Stimulated activated naive CD4-positive, alpha-beta T cell treated with Interleukin-2 at 50 U/mL for 16 hours (primary cell): ENCODE measurements at places on chromosomes 4 and X.

GRCh38 chr4:177547985-177548384 lies 105.7 kb upstream of the AGA start:
- no peak for DNase-seq

DNA sequence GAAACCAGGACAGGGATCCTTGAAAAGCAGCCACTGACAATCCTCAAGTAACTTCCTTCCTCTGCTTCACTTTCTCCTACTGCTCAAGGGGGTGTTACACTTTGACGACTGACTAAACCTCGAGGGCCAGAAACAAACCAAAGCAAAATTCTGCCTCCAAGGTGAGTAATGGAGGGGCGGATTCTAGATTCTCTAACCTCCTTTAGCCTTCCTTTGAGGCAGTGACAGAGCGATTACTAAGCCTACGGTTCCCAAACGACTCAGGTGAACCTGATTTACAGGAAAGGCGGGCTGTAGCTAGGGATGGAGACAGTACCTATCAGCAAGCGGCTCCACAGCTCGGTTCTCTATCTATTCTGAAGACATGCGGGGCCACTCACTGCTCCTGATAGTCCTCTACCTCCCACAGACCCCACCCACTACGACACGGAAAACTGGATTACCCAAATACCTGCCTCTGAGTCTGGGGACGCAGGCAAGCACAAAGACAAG lies 487 bp downstream of the TBCK start:
- peak; percentile 56 for DNase-seq

GRCh38 chrX:3780564-3780963 lies 67.1 kb upstream of the PRKX start:
- no peak for DNase-seq

- no peak for DNase-seq
Measured at GRCh38 chr4:6372649-6373525, 99.5 kb downstream of the PPP2R2C start.

- no peak for DNase-seq
Measured at GRCh38 chr4:57504139-57504538, 394.0 kb upstream of the IGFBP7 start.

- no peak for DNase-seq
Measured at GRCh38 chr4:7831858-7832730, 107.6 kb downstream of the AFAP1 start.

DNA sequence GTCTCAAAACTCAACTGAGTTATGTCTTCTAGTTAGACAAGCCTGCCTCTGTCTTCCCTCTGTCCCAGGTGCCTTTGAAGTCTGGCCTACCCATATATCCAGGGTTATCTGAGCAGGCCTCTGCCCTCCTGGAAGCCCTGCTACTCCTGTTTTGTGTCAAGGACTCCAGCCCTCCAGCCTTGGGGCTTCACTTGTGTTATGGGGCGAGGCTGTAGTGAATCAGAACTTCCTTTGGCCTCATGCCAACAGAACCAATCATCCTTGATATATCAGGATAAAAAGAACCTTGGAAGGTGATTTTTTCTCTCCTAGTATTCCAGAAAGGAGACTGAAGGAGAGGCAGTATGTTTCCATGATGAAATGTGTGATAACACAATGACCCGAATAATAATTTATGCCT lies 8.9 kb upstream of the ADGRG4 start:
- no peak for DNase-seq

DNA sequence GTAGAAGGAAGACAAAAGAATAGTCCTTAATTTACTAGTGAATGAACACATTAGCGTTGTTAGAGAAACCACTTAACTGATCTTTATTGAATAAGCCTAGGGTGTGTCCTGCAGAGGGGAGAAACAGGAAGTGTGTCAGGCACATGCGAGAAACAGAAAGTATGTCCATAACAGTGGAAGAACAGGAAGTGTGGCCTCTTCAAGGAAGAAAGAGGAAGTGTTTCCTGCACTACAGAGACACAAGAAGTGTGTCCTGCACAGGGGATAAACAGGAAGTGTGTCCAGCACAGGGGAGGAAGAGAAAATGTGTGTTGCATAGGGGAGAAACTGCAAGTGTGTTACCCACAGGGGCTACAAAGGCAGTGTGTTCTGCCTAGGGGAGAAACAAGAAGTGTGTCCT lies 539.6 kb upstream of the PRKX start:
- no peak for DNase-seq

DNA sequence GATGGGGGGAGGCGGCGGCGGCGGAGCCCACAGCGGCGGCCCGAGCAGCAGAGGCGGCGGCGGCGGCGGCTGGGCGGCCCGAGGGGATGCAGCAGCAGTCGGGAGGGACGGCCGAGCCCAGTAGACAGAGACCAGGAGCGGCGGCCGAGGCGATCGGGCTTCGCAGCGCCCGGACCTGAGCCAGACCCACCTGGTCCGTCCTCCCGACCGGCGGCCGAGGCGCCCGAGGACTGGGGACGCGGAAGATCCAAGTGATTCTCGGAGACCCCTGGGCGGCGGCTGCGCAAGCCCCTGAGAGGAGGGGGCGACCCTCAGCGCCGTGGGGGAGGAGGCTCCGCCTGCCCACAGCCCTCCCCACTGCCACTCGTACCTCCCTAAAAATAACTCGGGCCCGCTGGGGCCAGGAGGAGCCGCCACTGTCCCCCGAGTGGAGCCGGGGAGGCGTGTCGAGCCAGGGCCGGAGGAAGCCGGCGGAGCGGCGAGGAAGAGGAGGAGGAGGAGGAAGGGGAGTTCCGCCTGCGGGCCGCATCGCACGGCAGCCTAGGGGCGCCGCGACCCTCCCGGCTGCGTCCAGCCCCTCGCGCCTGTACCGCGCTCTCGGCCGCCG lies 608 bp downstream of the RAPGEF2 start:
- DNase-seq = peak; percentile 42

GRCh38 chr4:3342182-3342854 lies 49.5 kb downstream of the RGS12 start:
- no peak for DNase-seq

DNA sequence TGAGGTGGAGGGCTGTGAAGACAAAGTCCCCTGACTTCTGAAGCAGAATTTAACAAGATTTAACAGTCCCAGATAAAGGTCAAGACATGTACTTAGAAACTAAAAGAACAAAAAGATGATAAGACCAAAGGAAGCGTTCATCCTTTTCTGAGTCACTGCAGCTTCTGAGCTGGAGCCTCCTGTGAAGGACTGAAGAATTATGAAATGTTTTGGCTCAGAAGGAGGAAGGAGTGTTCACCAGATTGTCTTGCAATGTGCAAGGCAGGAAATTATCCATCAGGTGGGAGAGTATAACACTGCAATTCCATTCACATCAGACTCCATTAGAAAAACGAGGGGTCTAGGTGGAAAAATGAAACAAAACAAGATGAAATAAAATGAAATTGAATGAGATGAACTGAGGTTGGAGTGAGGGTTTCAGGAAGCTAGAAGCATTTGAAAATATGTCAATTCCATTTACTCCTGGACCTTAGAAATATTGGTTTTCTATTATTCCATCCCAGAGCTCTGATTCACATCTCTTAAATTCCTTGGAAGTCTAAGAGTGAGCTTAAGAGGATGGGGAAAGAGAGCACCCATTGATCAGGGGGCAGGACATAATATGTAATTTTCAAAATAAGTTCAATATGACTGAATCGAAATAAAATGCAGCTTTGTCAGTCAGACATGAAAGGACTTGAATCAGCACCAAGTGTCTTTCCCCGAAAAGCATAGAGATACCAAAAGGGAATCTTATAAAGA lies 186.1 kb upstream of the LNX1 start:
- no peak for DNase-seq

- DNase-seq = no peak
Measured at GRCh38 chr4:81032771-81033684, 2.5 kb downstream of the BMP3 start.

DNA sequence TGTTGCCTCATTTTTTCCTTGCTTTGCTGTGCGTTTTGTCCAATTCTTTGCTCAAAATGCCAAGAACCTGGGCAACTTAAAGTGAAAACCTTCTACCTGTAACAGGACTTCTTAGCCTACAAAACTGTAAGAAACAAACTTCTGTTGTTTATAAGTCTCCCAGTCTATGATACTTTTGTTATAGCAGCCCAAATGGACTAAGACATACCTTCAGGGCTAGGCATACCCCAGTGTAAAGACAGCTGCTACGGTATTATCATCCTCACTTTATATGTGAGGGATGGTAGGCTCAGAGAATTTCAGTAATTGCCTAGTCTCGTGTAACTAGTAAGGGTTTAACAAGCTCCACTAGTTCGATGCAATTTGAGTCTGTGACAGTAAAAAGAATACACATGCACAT lies 6.0 kb upstream of the OPHN1 start:
- no peak for DNase-seq

DNA sequence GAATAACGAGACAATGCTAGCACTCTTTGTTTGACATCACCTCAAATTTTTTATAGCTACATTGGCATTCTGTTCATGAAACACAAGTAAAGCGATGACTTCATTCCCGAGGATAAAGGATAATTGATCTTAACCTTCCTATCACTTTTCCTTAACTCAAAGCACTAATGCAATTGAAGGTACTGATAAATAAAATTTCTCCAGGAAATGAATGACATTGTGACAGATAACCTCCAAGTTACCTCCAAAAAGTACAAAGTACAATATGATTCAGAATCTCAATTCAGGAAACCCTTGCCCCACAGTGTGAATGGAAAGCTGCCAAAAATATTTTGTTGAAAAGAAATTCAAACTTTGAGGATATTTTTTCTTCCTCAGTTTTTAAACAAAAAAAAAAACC lies 1.8 kb downstream of the PRSS12 start:
- DNase-seq = no peak

DNA sequence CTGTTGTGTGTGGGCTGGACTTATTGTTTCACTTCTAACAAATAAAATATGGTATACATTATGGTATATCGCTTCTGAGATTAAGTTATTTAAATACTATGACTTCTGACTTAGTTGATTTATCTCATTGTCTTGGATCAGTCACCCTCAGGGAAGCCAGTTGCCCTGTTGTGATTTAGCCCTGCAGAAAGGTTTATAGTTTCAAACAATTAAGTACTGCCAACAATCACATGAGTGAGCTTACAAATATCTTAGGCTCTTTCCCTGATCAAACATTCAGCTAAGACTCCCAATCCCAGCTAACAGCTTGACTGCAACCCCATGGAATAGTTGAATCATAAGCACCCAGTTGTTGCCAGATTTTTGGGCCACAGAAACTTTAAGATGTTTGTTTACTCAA lies 85.4 kb downstream of the MAGEC1 start:
- no peak for DNase-seq

- no peak for DNase-seq
Measured at GRCh38 chr4:61245069-61245714, 45.1 kb downstream of the ADGRL3 start.

GRCh38 chrX:129695535-129695934 lies 40.8 kb upstream of the APLN start:
- DNase-seq = no peak

- no peak for DNase-seq
Measured at GRCh38 chr4:31169846-31170245, 449.7 kb downstream of the PCDH7 start.

DNA sequence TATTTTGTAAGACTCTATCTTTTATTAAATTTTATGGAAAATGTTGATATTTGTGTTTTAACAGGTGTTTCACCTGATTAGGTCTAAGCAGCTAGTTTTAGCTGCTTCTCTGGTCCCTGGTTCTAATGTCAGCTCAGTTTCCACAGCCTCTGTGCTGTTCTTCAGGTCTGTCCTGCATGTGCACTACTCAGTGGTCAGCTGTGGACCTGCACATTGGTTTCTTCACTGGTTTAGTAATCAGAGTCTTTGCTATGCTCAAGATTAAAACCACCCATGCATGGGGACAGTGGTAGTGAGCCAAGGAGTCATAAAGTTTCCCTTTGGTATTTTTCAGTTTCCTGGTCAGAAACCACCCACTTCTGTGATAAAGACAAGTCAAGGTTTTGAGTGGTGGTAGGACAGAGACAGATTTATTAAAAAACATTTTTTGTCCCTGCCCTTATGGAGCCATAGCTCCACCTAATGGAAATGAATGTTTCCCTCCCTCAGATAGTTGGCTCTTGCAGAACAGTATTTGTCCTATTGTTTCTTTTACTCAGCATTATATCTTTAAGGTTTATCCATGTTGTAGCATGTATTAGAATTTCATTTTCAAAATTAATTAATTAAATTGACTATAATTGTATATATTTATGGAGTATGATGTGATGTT lies 36.8 kb upstream of the VBP1 start:
- no peak for DNase-seq

DNA sequence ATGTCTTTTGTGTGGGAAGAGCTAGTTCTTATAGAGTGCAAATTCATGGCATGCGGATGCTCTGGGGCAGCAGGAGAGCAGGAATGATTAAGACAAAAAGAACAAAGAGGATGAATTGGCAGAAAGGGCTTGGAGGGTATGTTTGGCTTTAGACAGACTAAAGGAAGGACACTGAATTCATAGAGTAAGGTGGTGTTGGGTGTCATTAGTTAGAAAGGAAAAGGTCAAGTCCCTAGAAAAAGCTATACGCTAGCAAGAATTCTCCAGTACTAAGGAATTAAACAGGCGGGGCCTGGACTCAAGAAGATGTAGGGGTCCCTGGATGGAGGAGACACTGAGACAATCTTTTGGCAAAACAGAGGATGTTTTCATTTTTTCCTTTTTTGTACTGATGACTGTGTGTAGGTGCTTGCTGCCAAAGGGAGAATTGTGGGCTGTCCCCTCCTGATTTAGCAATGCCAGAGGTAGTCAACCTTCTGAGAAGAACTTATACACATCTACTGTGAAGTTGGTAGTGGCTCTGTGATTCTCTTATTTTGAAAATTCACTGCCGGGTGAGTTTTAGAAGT lies 391.0 kb downstream of the SPRY1 start:
- DNase-seq = no peak

GRCh38 chr4:110704748-110705439 lies 82.0 kb upstream of the PITX2 start:
- no peak for DNase-seq

DNA sequence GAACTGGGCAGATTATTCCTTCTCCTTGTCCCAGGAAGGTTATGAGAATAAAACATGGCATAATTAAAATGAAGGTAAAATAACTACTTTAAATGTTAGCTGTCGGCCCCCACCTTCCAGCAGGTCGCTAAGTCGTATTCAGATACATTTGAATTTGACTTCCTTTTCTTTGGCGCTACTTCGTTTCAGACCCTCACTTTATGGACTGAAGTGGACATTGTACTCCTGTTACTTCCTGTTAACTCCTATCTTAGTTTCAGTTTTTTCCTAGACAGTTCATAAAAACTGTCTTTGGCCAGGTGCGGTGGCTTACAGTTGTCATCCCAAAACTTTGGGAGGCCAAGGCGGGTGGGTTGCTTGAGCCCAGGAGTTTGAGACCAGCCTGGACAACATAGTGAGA lies 5.7 kb downstream of the SYAP1 start:
- no peak for DNase-seq

- DNase-seq = no peak
Measured at GRCh38 chr4:143337600-143338287, 1.1 kb downstream of the GAB1 start.

DNA sequence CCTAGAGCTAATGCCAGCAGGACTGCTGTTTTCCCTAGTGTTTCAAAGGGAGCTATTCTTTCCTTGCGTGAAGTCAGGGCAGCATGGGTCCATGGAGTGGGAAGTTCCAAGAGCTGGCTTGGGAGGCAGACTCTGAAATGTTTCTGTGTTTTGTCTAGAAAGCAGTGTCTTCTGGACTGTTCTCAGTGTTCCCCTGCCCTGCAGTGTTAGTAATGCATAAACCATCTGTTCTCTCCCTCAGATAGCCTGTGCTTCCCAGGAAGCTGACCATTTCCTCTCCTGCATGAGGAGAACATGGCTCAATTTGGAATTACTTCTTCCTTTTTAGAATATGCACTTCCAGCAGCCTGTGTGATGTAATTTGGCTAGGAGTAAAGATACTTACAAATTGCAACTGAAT lies 116.7 kb upstream of the CXCL13 start:
- no peak for DNase-seq

GRCh38 chrX:135109554-135109953 lies 10.8 kb downstream of the ETDB start:
- DNase-seq = no peak
